ENCODE measurements at places on chromosomes 7 and 10.

DNA sequence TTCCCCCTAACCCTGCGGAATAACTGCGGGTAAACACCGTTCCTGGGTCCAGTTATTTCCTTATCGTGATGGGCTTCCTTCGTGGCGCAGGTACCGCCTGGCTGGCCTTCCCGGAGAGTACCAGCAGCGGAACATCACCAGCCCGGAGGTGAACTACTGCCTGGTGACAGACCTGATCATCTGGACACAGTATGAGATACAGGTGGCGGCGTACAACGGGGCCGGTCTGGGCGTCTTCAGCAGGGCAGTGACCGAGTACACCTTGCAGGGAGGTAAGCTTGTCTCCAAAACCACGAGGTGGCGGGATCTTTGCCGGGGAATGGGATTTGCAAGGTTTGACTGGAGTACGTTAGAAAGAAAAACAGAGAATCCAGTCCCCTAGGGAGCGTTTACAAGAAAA is 665.0 kb upstream of the FOXK1 start:
- DNase-seq: no peak

DNA sequence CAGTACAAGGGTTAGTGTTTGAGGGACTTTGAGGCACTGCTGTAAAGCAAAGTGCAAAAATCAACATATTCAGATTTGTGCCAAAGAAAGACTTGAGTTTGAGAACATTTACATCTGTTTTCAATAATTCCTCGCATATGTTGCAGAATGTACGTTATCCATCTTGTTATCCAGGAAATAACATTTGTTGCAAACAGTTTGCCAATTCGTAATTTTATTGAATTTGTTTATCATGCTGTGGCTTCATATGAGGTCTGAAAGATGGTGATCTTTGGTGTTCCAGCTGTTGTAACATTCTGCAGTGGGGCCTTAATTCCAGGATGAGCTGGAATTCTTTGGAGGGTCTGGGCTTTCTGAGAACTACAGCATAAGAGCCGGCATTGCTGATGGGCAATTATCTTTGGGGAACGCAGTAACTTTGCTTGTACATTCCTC is 396.2 kb downstream of the LRMDA start:
- DNase-seq: no peak

GRCh38 chr7:52311886-52312285 is 723.5 kb upstream of the POM121L12 start:
- no peak for DNase-seq

GRCh38 chr7:94576316-94576715 is 66.7 kb downstream of the CASD1 start:
- no peak for DNase-seq

DNA sequence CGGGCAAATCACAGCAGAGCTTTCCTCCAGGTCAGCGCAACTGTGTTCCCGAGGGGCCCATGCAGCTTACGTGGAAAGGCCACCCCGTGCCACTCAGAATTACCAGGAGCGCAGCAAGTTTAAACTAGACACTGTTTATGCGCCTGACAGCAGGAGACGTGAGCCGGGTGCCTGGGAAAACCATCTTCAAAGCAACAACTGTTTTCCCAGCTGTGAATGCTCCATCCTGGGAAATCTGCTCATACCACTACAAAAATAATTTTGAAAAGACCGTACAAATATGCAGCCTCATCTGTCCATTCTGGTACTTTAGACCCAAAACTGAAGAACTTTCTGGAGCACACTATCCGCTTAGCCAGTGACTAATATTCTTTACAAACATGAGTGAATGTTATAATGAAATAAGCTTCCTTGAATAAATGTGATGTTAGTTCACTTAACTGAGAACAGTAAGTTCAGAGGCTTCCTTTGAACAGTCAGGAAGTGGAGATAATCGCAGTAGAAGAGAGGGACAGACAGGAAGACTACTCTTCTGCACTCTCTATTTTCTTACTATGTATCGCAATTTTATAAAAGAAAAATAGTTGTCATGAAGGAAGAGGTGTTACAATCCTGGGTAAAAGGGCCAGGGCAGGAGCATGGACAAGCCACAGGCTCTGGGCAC is 16.7 kb downstream of the GPER1 start:
- no peak for DNase-seq

Data from CD4-positive, alpha-beta T cell treated with Interleukin-21 for 1 hour (primary cell).